ENCODE measurements at places on chromosomes 7 and 10. TPM values are rescaled to one million over a fixed set of nuclear protein-coding genes. Genes with fewer than 3 reads are reported as not detected.

OR13A1 gene
- 0.31 TPM for total RNA-seq

RAMP3 gene
- not detected for total RNA-seq

MYOZ1 gene
- 3.3 TPM for total RNA-seq

C10orf71 gene
- 0.07 TPM for total RNA-seq

MRLN gene
- total RNA-seq, result not detected

- no peaks in the 10 kb centered on the region for H3K4me1 ChIP-seq
- H3K27me3 ChIP-seq, result no peaks in the 10 kb centered on the region
- no peak for DNase-seq
- H3K4me3 ChIP-seq, result no peak overlapping the region
Measured at GRCh38 chr7:137990251-137990941, 11.5 kb downstream of the CREB3L2 start.

DNA sequence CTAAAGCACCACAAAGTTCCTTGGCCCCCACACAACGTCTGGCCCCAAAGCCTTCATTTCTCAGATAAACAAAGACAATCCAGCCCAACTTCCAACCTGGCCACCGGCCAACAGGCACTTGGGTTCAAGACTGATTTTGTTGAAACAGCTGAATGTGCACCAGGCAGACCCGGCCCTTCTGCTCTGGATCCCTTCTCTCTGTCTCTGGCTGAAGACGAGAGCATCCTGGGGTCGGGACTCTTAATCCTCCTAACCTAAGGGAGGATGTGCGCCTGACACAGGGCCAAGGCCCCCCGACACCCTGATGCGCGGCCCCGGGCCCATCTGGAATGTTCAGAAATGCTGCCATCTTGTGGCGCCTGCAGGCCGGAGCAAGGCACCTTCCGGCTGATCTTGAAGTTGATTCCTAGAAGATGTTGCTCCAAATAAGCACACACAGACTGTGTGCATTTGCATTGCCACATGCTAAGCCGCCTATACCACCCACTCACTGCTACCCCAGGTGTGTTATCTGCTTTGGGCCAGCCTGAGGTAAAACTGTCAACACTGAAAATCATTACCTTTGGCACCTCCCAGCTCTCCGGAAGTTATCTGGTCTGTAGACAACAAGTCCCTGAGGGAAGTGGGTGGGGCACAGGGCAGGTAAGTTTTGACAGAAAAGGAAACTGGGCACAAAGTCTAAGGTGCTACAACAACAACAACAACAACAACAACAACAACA lies 98.4 kb upstream of the HABP2 start:
- no peak overlapping the region for H3K27ac ChIP-seq
- peaks cover 15% of the 10 kb centered on the region for H3K27me3 ChIP-seq
- DNase-seq, result peak; percentile 91
- no peak overlapping the region for H3K4me3 ChIP-seq

GRCh38 chr7:18786796-18787195 lies 291.2 kb downstream of the HDAC9 start:
- no peaks in the 10 kb centered on the region for H3K4me1 ChIP-seq
- no peak for DNase-seq
- H3K4me3 ChIP-seq, result no peak overlapping the region

- H3K27ac ChIP-seq, result no peak overlapping the region
- peak overlapping the region; percentile 66 for H3K4me3 ChIP-seq
- DNase-seq, result peak; percentile 61
- no peaks in the 10 kb centered on the region for H3K36me3 ChIP-seq
- H3K4me1 ChIP-seq, result no peaks in the 10 kb centered on the region
Measured at GRCh38 chr10:100723770-100724530, 21.4 kb upstream of the PAX2 start.

GRCh38 chr7:20450536-20450935 lies 119.8 kb downstream of the ITGB8 start:
- H3K36me3 ChIP-seq, result no peaks in the 10 kb centered on the region
- DNase-seq, result no peak
- no peak overlapping the region for H3K4me3 ChIP-seq

DNA sequence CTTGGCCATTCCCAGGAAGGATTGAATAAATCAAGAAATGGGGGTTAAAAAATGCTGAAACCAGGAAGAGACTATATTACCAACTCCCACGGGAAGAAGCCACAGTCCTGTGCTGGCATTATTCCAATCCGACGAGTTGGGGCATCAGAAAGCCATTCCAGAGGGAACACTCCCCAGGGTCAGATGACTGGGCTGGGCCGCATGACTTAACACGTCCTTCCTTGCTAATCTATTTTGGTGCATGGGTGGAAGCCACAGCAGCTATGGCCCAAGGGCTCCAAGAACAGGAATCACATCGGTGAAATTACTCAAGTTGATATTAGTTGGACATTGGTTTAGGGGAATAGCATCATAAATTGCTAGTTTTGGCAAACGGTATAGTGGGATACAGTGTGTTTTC lies 592.9 kb upstream of the NRP1 start:
- H3K27me3 ChIP-seq, result no peaks in the 10 kb centered on the region
- H3K27ac ChIP-seq, result no peak overlapping the region
- H3K36me3 ChIP-seq, result no peaks in the 10 kb centered on the region
- no peak for DNase-seq
- no peak overlapping the region for H3K4me3 ChIP-seq

GRCh38 chr10:76336213-76336963 lies 905.0 kb downstream of the LRMDA start:
- no peak for DNase-seq
- H3K27me3 ChIP-seq, result no peaks in the 10 kb centered on the region
- no peak overlapping the region for H3K4me3 ChIP-seq
- no peaks in the 10 kb centered on the region for H3K4me1 ChIP-seq
- peak overlapping the region; percentile 62 for H3K27ac ChIP-seq
- no peaks in the 10 kb centered on the region for H3K36me3 ChIP-seq

DNA sequence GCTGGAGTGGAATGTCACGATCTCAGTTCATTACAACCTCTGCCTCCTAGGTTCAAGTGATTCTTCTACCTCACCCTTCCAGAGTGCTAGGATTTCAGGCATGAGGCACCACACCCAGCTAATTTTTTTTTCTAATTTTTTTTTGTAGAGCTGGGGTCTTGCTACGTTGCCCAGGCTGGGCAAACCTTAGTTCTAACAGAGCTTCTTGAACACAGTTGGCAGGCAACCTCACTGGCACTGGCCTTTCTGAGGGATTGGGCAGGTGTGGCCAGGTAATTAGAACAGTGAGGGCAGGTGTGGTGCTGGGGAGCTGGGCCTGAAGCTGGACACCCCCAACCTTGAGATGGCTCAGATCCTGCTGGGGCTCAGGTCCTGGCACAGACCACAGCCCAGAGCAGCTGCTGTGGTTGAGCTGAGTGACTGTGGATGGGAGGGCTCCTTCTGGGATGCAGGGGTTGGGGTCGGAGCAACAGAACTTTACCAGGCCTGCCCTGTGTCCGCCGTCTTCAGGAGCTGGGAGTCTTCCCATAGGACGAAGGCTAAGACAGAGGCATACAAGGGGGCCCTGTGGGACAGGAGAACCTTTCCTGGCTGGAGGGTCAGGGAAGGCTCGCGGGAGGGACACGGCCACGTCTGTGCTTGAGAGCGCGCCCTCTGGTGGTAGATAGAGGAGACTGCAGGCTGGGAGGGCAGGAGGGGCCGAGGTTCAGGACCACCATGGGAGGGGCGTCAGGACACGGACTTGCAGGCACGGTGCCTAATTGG lies 48.2 kb downstream of the COL26A1 start:
- peak; percentile 97 for DNase-seq
- peaks cover 6% of the 10 kb centered on the region for H3K36me3 ChIP-seq
- no peak overlapping the region for H3K4me3 ChIP-seq
- H3K27me3 ChIP-seq, result no peaks in the 10 kb centered on the region
- H3K27ac ChIP-seq, result no peak overlapping the region
- H3K4me1 ChIP-seq, result no peaks in the 10 kb centered on the region

DNA sequence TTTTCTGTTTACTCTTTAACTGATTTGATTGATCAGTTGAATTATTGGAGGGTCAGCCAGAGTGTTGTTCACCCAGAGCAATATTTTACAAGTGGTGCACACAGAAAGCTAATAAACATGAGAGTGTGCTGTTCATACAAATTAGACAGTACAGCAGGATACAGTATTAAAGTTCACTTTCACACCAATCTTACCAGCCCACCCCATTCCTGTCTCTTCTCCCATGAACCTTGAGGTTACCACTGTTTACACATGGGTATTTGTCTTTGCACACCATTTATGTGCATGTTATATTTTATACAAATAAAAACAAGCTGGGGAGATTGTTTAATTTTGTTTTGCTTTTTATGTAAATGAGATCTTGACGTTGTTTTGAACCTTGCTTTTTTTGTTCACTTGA lies 6.5 kb downstream of the CALU start:
- DNase-seq, result no peak
- H3K36me3 ChIP-seq, result peaks cover 46% of the 10 kb centered on the region
- H3K4me3 ChIP-seq, result no peak overlapping the region

DNA sequence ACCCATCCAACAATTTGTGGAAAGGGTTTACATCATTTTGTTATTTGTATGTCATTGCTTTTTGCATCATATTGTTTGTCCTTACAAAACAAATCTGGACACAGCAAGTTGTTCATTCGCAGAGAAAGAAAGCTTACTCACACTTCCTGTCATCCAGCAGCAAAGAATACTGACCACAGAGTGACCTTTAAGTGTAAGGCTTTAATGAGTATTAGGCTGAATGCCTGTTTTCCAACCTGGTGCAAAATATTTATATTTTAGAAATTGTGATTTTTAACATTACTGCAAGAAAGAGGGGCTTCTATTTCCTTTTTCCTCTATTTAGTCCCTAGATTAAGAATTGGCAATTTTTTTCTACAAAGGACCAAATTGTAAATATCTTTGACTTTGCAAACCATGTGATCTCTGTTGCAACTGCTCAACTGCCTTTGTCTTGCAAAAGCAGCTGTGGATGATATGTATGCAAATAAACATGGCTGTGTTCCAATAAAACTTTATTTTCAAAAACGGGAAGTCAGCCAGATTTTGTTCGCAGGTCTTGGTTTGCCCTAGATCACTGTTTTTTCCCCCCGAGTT lies 27.8 kb upstream of the ITGB1 start:
- H3K4me1 ChIP-seq, result peaks cover 10% of the 10 kb centered on the region
- no peak overlapping the region for H3K27ac ChIP-seq
- no peaks in the 10 kb centered on the region for H3K27me3 ChIP-seq
- H3K36me3 ChIP-seq, result no peaks in the 10 kb centered on the region

GRCh38 chr10:43208147-43209073 lies 58.5 kb downstream of the RASGEF1A start:
- no peaks in the 10 kb centered on the region for H3K36me3 ChIP-seq
- H3K4me1 ChIP-seq, result no peaks in the 10 kb centered on the region

All from endodermal cell (in vitro differentiated cells).